ENCODE measurements at places on chromosomes 2 and 18.

- DNase-seq, result no peak
Observed at GRCh38 chr2:118300832-118301231, 212.6 kb downstream of the INSIG2 start.

DNA sequence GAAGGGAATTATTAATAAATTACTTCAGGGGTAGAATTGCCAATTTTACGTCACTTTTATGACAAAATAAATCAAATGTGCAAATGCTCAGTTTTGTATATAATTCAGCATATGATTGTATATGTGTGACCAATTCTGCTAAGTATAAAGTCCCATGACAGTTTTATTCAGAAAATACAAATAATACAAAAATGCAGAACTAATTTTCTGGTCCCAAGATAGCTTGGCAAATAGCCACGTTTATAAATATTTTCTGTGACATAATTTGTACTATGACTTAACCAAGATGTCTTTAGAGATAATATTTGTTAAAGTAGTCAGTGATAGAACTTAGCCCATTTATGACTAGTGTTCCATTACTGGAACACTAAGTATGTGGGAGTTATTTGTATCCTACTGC, 24.2 kb upstream of the CAB39 start:
- no peak for DNase-seq

DNA sequence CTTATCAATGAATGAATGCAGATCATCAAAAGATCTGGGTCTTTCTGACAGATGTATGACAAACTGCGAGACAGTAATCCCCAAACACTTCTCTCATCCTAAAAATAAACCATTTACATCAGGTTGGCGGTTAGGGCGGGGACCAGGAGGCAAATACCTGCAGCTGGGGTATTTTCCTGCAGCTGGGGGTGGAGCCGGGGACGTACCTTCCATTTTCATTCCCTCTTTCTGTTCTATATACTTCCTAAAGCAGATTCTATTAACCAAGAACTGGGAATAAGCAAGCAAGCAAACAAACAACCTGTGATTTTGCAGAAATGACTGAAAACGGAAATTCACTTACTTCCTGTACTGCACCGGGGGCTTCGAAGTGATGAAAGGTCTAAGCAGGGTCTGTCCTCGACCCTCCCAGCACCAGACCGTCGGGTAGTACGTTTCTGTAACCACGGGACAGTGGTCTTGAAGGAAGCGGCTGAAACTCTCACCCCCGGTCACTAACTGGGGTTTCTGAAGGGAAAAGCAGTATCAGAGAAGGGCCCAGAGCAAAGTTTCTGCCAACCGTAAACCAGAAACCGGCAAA, 1.2 kb downstream of the ABHD3 start:
- no peak for DNase-seq

GRCh38 chr18:3623769-3624545, 174.0 kb downstream of the TGIF1 start:
- peak; percentile 33 for DNase-seq

DNA sequence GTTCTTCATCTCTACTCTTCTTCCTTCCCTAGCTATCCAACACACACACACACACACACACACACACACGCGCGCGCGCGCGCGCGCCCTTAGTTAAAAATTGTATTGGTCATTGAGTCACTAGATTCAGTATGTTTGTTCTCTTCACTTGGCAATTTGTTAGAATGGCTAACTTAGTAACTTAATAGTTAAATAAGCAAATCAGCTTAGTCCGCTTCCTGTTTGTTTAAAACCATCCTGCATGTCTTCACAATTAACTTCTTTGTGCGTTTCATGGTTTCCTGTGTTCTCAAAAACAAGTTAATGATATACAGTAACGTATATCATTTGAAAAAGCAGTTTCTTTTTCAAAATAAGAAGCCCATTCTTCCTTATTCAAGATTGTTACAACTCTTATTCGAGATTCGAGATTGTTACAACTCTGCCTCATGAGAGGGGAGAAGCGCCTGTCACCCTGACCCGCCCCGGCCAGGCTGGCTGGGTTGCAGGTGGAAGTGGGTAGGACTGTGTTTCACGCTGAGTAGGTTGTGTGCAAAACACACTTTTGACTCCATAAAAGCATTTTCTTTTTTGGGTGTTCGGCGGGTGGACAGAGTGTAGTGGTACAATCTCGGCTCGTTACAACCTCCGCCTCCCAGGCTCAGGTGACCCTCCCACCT, 9.5 kb upstream of the CNNM3 start:
- peak; percentile 75 for DNase-seq

DNA sequence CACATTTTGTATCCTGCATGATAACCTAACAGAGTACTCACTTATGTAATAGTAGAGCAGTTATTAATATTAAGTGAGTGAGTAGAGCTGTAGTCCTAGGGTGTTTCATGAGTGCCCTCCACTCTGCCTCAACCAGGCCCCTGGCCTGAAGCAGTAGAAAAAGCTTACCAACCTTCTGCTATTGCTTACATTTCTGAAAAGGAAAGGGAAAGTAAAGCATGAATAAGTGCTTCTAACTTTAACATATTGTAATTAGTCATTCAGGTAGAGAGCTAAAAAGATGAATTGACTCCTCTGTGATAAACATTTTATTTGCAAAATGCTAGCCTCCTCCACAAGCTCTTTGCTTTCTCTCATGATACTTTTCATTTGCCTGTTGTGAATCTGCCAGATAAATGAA, 94.7 kb upstream of the RPE start:
- DNase-seq, result no peak

Data from posterior cingulate gyrus (tissue), 11 donors.